Thoracic aorta (tissue), 2 donors: ENCODE measurements at places on chromosomes 3 and 15. TPM values are rescaled to one million over a fixed set of nuclear protein-coding genes. Genes with fewer than 3 reads are reported as not detected.

SERINC4 gene
- not detected for total RNA-seq

IL5RA gene
- not detected for total RNA-seq

UACA gene
- total RNA-seq: 118 TPM

KCNH8 gene
- not detected for total RNA-seq

RARRES1 gene
- total RNA-seq: 63.8 TPM

SLC22A13 gene
- 2.2 TPM for total RNA-seq

C3orf70 gene
- total RNA-seq: 14.2 TPM

GRCh38 chr15:25687276-25687675, 175.9 kb downstream of the ATP10A start:
- H3K4me1 ChIP-seq: peaks cover 26% of the 10 kb centered on the region
- H3K27me3 ChIP-seq: no peaks in the 10 kb centered on the region
- no peak overlapping the region for H3K4me3 ChIP-seq
- H3K36me3 ChIP-seq: peaks cover 24% of the 10 kb centered on the region
- no peak overlapping the region for H3K27ac ChIP-seq

- H3K27me3 ChIP-seq: no peaks in the 10 kb centered on the region
- no peak overlapping the region for H3K4me3 ChIP-seq
- no peak for DNase-seq
- no peak overlapping the region for H3K27ac ChIP-seq
- no peaks in the 10 kb centered on the region for H3K36me3 ChIP-seq
These were observed 131.4 kb downstream of the TMCO5A start for GRCh38 chr15:38065721-38066345.

DNA sequence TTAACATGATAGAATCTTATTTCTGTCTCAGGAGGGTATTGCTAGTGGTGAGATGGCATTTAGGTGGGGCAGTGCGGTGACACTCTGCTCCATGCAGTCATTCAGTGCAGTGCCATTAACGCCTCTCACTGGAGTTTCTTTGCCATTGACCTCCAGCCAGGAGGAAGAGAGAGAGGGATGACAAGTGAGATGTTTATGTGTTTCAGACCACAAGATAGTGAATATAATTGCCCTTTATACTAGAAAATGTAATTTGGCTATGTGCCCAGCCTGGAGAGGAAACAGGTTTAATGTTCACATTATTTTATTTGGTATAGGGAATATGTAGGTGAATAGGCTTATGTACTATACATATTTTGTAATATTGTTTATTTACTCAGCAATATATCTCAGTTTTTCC, 84.5 kb downstream of the ZIC1 start:
- no peak overlapping the region for H3K27ac ChIP-seq
- H3K27me3 ChIP-seq: no peaks in the 10 kb centered on the region
- no peak for DNase-seq
- H3K4me3 ChIP-seq: no peak overlapping the region
- no peaks in the 10 kb centered on the region for H3K36me3 ChIP-seq

GRCh38 chr3:51720292-51721061, 13.6 kb downstream of the GRM2 start:
- no peak for DNase-seq
- H3K36me3 ChIP-seq: no peaks in the 10 kb centered on the region
- no peaks in the 10 kb centered on the region for H3K4me1 ChIP-seq
- H3K4me3 ChIP-seq: no peak overlapping the region
- no peak overlapping the region for H3K27ac ChIP-seq

- H3K27me3 ChIP-seq: no peaks in the 10 kb centered on the region
- no peak overlapping the region for H3K27ac ChIP-seq
- H3K4me1 ChIP-seq: peaks cover 4% of the 10 kb centered on the region
- no peaks in the 10 kb centered on the region for H3K36me3 ChIP-seq
- H3K4me3 ChIP-seq: no peak overlapping the region
These were observed 885.9 kb downstream of the FHIT start for GRCh38 chr3:60365360-60365759.

- H3K27ac ChIP-seq: peak overlapping the region; percentile 97
- H3K36me3 ChIP-seq: no peaks in the 10 kb centered on the region
These were observed 3.7 kb downstream of the EHD4 start for GRCh38 chr15:41968701-41969100.

DNA sequence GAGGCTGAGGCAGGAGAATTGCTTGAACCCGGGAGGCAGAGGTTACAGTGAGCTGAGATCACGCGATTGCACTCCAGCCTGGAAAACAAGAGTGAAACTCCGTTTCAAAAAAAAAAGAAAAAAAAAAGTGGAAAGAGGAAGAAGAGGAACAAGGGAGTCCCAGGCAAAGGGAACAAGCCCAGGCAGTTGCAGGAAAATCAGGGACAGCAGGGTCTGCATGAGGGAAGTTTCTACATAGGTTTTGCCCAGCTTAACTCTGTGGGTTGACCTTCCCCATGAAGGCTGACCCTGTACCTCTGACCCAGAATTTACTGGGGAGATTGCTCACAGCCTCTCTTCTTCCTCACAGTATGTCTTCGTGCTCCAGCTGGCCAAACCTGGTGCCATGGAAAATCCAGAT, 12.3 kb downstream of the RBP1 start:
- H3K27me3 ChIP-seq: no peaks in the 10 kb centered on the region
- H3K4me1 ChIP-seq: peaks cover 8% of the 10 kb centered on the region
- no peak overlapping the region for H3K4me3 ChIP-seq
- H3K36me3 ChIP-seq: no peaks in the 10 kb centered on the region
- H3K27ac ChIP-seq: no peak overlapping the region
- DNase-seq: no peak

- no peak overlapping the region for H3K27ac ChIP-seq
- no peak overlapping the region for H3K4me3 ChIP-seq
- H3K36me3 ChIP-seq: no peaks in the 10 kb centered on the region
These were observed 6.0 kb upstream of the GRAMD1C start for GRCh38 chr3:113832477-113833164.

GRCh38 chr3:126969586-126969985, 13.3 kb upstream of the PLXNA1 start:
- no peak for DNase-seq
- H3K27ac ChIP-seq: no peak overlapping the region
- no peak overlapping the region for H3K4me3 ChIP-seq
- H3K36me3 ChIP-seq: no peaks in the 10 kb centered on the region

DNA sequence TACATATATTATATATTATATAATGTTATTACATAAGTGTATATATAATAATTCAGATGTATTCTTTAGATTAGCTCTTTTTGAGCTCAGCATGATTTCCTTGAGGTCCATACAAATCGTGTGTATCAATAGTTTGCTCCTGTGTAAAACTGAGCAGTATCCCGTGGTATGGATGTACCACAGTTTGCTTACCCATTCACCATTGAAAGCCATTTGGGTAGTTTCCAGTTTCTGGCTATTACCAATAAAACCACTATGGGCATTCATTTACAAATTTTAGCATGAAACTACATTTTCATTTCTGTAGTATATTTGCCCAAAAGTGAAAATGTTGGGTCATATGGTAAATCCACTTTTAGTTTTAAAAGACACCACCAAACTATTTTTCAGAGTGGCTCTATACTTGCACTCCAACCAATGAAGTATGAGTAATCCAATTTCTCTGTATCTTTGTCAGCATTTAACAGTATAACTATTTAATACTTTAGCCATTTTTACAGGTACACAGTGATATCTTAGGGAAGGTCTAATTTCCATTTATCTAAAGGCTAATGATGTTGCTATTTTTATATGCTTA, 1361.4 kb upstream of the GBE1 start:
- no peak overlapping the region for H3K4me3 ChIP-seq
- DNase-seq: no peak
- H3K27ac ChIP-seq: no peak overlapping the region
- H3K27me3 ChIP-seq: no peaks in the 10 kb centered on the region
- H3K36me3 ChIP-seq: no peaks in the 10 kb centered on the region
- H3K4me1 ChIP-seq: no peaks in the 10 kb centered on the region

DNA sequence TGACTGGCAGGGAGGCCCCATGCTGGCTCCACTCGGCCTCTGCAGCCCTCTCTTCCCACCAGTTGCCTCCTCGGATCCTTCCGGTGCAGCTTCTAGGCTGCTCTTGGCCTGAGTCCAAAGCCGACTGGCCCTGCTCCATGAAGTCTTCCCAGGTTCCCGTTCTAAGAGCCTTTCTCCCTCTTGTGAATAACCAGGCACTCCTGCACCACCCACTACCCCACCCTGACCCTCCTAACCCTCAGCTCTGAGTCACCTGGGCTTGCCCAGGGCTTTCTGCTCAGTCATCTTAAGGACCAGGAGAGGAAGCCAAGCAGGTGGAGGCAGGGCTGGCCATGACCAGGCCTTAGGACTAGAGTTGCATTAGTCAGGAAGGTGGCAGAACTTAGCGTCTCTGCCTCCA, 28.1 kb upstream of the CNBP start:
- H3K4me1 ChIP-seq: peaks cover 4% of the 10 kb centered on the region
- H3K27me3 ChIP-seq: no peaks in the 10 kb centered on the region
- H3K4me3 ChIP-seq: no peak overlapping the region
- H3K27ac ChIP-seq: no peak overlapping the region

DNA sequence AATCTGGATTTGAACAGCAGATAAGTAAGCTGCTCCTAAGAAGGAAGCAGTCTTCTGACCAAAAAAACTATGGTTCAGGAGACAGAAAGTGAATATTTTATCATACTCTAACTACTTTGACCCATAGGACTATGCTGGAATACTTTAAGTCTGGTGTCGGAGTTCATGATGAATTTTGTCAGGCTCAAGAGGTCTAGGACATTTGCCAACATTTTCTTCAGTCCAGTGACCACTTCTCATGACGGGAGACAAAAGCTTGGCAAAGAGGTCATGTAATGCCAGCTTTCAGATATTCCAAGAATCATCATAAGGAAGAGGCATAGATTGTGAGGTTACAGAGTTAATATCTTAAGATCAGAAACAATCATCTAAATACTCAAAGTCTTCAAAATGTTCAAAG, 20.5 kb upstream of the DCBLD2 start:
- H3K36me3 ChIP-seq: no peaks in the 10 kb centered on the region
- H3K4me3 ChIP-seq: no peak overlapping the region
- H3K4me1 ChIP-seq: no peaks in the 10 kb centered on the region
- no peak overlapping the region for H3K27ac ChIP-seq
- H3K27me3 ChIP-seq: no peaks in the 10 kb centered on the region

GRCh38 chr3:129278439-129278965, at the start of gene HMCES:
Gene HMCES (plus strand): TSS chr3:129278870. CDS start chr3:129279733, 863 bp downstream.
- H3K4me1 ChIP-seq: peaks cover 30% of the 10 kb centered on the region
- DNase-seq: peak; percentile 76
- H3K27ac ChIP-seq: peak within 1 kb of the TSS; percentile 85

GRCh38 chr15:32007355-32007960, 22.9 kb upstream of the CHRNA7 start:
- no peaks in the 10 kb centered on the region for H3K36me3 ChIP-seq
- H3K27me3 ChIP-seq: no peaks in the 10 kb centered on the region
- no peak overlapping the region for H3K4me3 ChIP-seq

GRCh38 chr15:84899750-84900149, 15.3 kb downstream of the SLC28A1 start:
- H3K4me1 ChIP-seq: peaks cover 11% of the 10 kb centered on the region
- no peak overlapping the region for H3K27ac ChIP-seq
- H3K27me3 ChIP-seq: no peaks in the 10 kb centered on the region

DNA sequence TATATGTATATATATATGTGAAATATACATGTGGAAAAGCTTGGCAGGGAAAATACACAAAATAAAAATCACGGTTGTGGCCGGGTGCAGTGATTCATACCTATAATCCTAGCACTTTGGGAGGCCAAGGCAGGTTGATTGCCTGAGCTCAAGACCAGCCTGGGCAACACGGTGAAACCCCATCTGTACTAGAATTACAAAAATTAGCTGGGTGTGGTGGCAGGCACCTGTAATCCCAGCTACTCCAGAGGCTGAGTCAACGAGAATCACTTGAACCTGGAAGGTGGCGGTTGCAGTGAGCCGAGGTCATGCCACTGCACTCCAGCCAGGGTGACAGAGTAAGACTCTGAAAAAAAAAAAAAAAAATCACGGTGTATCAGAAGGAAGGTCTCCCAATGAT, 20.8 kb upstream of the ARHGEF3 start:
- no peak overlapping the region for H3K27ac ChIP-seq
- no peak for DNase-seq
- H3K4me1 ChIP-seq: no peaks in the 10 kb centered on the region

DNA sequence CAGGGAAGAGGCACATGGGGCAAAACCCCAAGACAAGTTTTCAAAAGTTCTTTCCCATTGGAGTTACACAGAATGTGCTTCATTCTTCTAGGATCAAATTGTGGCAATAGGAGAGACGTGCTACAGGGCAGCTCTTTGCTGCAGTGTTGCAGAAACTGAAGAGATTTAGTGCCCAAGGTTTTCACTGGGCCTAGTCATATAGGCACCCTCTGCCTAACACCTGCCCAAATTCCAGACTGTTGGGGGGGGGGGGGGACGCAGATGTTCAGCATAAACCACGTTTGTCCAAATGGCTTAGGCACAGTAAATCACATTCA, 346.8 kb upstream of the ZNF717 start:
- H3K4me3 ChIP-seq: no peak overlapping the region
- DNase-seq: no peak
- no peaks in the 10 kb centered on the region for H3K36me3 ChIP-seq
- no peaks in the 10 kb centered on the region for H3K4me1 ChIP-seq

GRCh38 chr15:60580073-60580472, 101.1 kb upstream of the ICE2 start:
- no peaks in the 10 kb centered on the region for H3K27me3 ChIP-seq
- peaks cover 10% of the 10 kb centered on the region for H3K4me1 ChIP-seq
- H3K4me3 ChIP-seq: no peak overlapping the region
- no peaks in the 10 kb centered on the region for H3K36me3 ChIP-seq
- DNase-seq: no peak
- H3K27ac ChIP-seq: no peak overlapping the region

GRCh38 chr15:59892985-59893384, 111.1 kb upstream of the FOXB1 start:
- H3K4me1 ChIP-seq: no peaks in the 10 kb centered on the region
- no peak for DNase-seq
- H3K36me3 ChIP-seq: no peaks in the 10 kb centered on the region
- H3K4me3 ChIP-seq: no peak overlapping the region
- no peak overlapping the region for H3K27ac ChIP-seq
- no peaks in the 10 kb centered on the region for H3K27me3 ChIP-seq

- peaks cover 16% of the 10 kb centered on the region for H3K36me3 ChIP-seq
- H3K27ac ChIP-seq: peak overlapping the region; percentile 70
- H3K27me3 ChIP-seq: no peaks in the 10 kb centered on the region
- DNase-seq: no peak
- peaks cover 24% of the 10 kb centered on the region for H3K4me1 ChIP-seq
- no peak overlapping the region for H3K4me3 ChIP-seq
These were observed 70.1 kb downstream of the AAGAB start for GRCh38 chr15:67184208-67184925.

- H3K27me3 ChIP-seq: no peaks in the 10 kb centered on the region
- no peak overlapping the region for H3K27ac ChIP-seq
- H3K4me3 ChIP-seq: no peak overlapping the region
- DNase-seq: no peak
These were observed 109.0 kb downstream of the SEC22A start for GRCh38 chr3:123310741-123311140.

DNA sequence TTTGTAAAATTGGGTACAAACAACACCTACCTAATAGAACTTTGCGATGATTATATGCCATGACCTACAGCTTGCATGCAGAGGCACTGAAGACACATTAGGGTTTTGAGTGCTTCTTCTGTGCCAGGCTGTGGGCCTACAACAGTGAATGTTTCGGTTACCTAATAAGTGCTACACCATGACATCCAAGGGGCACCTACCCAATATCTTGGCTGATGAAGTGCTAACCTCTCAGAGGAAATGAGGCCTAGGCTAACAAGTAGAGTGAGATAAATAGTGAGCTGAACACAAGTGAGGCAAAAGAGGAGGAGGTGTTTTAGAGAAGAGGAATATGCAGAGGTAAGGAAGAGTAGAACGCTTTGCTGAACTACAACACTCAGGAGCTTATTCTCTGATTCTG, 12.2 kb upstream of the RASGRP1 start:
- no peak for DNase-seq
- H3K27ac ChIP-seq: no peak overlapping the region
- H3K36me3 ChIP-seq: no peaks in the 10 kb centered on the region
- H3K4me1 ChIP-seq: no peaks in the 10 kb centered on the region

GRCh38 chr15:78454992-78455391, 17.0 kb downstream of the IREB2 start:
- H3K36me3 ChIP-seq: no peaks in the 10 kb centered on the region
- H3K27ac ChIP-seq: no peak overlapping the region
- H3K4me1 ChIP-seq: peaks cover 57% of the 10 kb centered on the region
- no peak overlapping the region for H3K4me3 ChIP-seq
